Stimulated activated CD8-positive, alpha-beta memory T cell treated with anti-CD3 and anti-CD28 coated beads, Interleukin-2, amount 100 ng/mL, for 1 hour (primary cell): ENCODE measurements at places on chromosomes 5 and 9.

DNA sequence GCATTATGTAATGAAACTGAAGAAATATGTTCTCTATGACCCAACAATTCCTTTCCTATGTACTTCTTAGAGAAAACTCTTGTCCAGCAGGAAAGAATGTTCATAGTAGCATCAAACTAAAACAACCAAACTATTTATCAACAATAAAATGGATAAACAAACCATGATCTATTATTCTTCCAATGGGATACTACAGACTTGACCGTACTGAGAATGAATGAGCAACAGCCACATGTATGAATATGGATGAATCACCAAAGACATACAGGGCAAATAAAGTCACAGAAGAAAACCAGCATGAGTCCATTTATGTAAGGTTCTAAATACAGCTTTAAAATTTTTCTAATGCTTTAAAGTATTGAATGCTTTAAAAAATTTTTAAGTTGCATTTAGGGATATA, 73.6 kb upstream of the SUSD1 start:
- no peak for DNase-seq

DNA sequence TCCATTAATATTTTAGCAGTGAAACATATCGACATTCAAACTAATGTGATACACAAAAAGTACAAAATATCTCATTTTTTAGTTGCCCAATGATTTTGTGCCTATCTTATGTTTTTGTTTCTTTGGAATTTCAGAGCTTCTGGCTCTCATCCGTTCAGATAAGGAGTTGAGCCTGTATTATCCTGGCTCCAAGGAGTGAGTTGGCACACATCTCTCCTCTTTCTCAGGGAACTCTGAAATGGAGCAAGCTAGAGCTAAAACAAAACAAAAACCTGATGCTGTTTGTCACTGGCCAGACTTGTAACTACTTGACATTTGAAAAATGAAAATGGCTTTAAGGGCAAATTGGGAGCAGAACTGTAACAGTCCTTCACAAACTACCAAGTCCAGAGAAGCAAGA, 131.3 kb upstream of the SLC28A3 start:
- DNase-seq, result no peak

DNA sequence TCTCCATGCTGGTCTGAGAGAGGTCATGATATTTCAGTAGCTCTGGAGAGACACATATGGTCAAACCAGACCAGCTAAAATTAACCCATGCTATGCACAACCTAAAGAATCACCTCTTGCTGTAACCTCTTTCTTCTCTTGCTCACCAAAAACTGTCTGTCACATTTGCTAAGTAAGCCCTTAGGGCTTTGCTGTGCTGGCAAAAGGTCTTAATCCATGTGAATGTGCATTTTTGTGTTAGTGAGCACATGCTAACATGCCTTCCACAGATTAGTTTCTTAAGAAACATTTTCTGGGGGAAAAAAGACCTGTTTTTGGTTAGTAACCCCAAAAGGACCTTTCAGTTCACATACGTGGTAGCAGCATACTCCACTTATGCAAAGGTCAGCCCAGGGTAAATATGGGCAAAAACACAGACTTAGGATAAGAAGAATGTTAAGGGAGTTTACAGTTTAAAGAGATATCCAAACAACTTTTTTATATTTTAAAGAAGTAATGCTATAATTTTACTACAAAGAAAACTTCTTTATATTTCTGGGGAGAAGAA, 124.2 kb upstream of the CCDC152 start:
- no peak for DNase-seq

DNA sequence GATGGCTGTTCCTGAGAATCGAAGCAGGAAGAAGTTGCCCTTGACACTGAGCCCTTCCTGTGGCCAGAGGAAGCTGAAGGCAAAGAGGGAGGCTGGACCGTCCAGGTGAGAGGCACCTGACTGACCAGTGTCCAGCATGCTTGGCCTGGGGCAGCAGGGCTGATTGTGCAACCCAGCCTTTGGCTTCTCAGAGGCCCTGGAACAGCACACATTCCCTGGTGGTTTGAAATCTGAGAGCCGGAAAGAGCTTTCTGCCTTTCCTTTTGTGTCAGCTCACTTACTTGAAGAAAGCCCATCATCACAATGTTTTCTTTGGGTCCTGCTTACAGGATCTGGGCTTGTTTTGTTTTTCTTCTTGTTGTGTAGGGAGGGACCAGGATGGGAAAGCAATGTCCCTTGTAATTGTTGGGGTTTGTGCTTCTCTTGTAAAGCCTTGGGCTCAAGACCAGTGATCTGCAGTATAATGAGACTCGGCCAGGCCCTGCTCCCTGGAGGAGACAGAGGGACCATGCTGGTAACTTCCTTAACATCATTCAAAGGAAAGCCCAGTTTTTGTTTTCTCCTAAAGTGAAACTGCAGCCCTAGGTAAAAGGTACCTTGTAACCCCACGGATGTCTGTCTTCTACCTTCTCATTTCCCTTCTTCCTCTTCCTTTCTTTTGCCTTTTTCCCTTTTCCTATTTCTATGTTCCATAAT, 213.7 kb downstream of the NXNL2 start:
- no peak for DNase-seq

DNA sequence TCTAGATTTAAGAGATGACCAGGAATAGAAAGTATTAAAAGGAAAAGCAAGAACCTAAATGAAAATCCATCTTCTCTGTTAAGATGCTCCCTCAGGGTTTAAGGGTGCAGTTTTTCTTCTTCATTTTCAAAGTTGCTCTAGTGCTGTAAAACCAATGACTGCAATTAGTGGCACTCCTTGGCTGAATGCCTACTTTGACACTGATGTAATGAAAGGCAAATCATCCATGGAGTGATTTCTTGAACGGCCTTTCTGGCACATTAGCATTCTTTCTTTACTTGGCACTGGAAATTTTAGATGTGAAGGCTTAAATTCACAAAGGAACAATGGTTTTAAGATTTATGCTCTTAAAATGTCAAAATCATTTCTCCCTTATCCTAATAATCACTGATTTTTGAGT, 19.3 kb upstream of the ISCA1 start:
- DNase-seq, result no peak

- no peak for DNase-seq
Measured at GRCh38 chr9:131348631-131349521, 45.0 kb upstream of the PRRC2B start.

DNA sequence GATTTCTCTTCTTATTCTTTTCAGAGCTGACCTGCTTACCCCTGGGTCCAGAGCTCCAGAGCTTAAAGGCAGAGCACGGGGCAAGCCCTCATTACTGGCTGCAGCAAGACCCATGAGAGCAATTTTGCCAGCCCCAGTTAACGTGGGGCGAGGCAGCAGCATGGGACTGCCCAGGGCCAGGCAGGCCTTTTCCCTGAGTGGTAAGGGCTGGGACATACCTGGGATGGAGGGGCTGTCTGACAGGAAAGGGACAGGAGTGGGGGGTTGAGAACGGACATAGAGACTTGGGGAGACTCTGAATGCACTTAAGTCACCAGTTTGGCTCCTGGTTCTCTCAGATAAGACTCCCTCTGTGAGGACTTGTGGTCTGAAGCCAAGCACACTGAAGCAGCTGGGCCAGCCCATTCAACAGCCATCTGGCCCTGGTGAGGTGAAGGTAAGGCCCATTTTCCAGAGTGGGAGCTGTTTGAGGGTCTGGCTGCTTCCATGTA, 26.2 kb downstream of the HMGXB3 start:
- no peak for DNase-seq

DNA sequence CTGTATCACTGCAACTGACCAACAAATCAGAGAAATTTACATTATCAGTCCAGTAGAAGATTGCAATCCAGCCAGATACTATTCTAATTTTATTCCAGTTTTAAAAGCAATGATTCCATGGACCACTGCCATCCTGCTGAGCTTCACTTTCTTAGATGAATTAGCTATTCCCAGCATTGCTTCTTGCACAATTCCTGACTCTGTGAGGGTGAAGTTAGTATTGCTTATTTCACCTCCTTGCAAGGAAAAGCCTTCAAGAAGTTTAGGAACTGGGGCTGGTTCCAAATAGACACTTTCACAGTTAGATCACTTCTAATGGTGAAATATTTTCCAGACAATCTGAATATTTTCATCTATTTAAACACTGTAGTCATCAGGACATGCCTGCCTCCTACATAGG, 338.6 kb upstream of the TNC start:
- DNase-seq, result no peak

DNA sequence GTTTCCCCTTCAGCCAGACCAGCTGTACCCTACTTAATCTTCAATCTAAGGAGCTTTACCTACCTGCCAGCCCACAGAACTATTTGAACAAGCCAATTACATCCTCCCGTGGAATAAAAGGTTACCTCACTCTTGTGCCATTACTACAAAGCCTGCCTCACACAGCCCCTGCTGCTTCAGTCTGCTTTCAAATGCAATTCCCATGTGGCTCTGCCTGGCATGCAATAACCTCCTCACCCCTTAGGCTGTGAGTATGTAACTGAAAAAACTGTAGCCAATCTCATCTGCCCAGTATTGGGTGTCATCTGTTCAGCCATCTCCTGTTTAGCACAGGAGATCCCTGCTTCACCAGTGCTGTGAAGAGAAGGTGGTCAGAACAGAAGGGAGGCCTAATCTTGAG, 6.1 kb upstream of the GCNT1 start:
- DNase-seq, result no peak

GRCh38 chr9:21141427-21141882, at the start of gene IFNW1:
Gene IFNW1, minus strand, starts transcription at chr9:21141832. Its CDS starts 262 bp downstream, at chr9:21141570.
- DNase-seq, result no peak

- no peak for DNase-seq
Measured at GRCh38 chr5:40492056-40492455, 187.7 kb upstream of the PTGER4 start.

- DNase-seq, result no peak
Measured at GRCh38 chr9:16446636-16447035, 423.8 kb downstream of the BNC2 start.

- no peak for DNase-seq
Measured at GRCh38 chr5:123844873-123845272, 332.9 kb downstream of the CSNK1G3 start.

DNA sequence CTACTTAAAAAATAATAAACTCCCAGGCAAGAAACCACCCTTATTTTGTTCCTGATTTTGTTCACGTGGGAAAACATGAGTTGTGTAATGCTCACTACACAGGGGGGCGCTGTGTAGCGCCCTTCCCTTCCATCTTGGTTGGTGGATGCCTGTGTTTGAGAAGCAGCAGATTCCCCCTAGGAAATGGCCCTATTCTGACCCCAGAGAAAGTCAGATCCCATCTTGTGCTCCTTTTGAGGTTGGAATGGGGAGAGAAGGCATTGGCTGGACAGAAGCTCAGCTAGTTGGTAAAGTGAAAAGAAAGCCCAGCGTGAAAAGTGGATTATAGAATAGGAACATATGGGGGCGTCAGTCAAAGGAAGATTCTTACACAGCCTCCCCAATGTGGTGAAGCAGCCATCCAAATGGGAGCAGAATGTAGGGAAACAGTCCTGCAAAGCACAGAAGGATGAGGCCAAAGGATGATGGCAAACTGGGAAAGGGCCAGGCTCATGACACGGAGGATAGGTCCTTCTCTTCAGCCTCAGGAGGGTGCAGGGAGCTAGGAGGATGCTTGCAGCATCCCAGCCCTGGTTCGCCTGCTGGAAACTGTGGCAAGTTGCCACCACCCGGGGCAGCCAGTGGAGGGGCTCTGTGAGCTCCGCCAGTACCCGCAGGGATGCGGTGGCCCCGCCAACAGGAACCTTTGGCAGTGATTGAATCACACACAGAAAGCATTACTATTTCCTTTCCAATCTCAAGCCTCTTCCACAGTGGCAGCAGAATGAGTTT, 314.2 kb upstream of the DAP start:
- DNase-seq, result no peak

DNA sequence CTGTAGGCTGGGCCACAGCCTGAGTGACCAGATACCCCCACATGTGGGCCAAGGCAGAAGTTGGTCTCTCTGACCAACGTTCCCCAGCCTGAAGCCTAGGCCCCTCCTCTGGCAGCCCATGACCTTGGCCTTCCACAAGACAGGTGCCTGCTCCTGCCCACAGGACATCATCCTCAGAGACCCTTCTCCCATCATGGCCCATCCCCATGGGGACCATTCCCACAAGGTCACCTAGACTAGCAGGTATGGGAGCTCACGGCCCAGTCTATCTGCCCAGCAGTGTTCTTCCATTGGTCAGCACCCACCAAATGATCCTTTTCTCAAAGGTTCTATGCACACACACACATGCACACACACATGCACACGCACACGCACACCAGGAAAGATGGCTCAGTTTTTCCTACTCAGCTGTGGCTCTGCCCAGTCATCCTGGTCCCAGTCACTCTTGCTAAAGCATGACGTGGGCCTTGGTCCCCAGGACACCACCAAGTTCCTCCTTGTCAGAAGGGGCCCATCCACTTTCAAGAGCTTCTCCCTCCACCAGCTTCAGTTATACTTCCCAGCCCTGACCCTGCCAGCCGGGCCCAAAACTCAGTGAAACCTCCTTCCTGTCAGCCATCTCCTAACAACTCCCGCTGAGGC, 65.4 kb downstream of the PAX5 start:
- no peak for DNase-seq

GRCh38 chr9:29976981-29977380, 2403.7 kb upstream of the C9orf72 start:
- no peak for DNase-seq

DNA sequence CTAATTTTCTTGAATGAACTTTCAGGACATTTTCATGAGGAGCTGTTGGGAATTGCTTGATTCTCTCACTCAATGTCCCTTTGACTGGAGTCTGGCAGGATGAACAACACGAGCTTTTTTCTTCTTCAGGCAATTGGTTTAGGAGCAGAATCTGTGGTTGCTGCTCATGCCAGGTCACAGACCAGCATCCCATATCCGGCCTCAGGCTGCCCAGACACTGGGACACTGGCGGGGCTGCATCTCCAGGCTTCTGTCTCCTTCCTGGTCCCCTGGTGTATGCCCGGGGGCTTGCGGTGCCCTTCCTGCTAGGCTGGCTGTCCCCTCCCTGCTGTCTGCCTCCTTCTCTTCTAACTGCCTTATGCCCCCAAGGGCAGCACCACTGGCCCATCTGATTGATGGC, 311.5 kb upstream of the DAP start:
- no peak for DNase-seq

DNA sequence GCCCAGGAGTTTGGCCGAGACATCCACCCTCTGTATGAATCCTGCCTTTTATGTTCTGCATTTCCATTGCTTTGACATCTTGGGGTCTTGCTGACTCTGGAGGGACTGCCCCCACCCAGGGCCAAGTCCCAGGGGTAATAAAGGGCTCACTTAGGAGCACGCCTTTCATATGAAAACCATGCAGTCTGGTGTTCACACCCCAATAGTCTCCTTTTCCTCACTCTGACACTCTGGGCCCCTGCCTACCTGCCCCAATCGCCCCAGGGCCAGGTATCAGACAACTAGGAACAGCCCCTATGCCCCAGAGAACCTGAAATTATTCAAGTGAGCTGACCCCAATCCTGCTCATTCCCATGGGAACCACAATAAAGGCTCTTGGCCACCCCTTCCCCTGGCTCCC, 33.1 kb upstream of the RAPGEF1 start:
- no peak for DNase-seq

GRCh38 chr5:119468286-119468685, 16.0 kb downstream of the HSD17B4 start:
- no peak for DNase-seq

GRCh38 chr9:132947756-132948155, 3.3 kb upstream of the TSC1 start:
- no peak for DNase-seq
